ENCODE measurements at places on chromosomes 1 and 21.

- DNase-seq: no peak
Observed at GRCh38 chr1:175984813-175985212, 222.3 kb downstream of the COP1 start.

GRCh38 chr1:244836584-244836983 is 1.1 kb downstream of the COX20 start:
- no peak for DNase-seq

GRCh38 chr1:153977250-153978240 is at the start of gene JTB:
Gene JTB, minus strand, starts transcription at chr1:153977674. Its CDS starts 422 bp downstream, at chr1:153977252.
- peak; percentile 65 for DNase-seq

DNA sequence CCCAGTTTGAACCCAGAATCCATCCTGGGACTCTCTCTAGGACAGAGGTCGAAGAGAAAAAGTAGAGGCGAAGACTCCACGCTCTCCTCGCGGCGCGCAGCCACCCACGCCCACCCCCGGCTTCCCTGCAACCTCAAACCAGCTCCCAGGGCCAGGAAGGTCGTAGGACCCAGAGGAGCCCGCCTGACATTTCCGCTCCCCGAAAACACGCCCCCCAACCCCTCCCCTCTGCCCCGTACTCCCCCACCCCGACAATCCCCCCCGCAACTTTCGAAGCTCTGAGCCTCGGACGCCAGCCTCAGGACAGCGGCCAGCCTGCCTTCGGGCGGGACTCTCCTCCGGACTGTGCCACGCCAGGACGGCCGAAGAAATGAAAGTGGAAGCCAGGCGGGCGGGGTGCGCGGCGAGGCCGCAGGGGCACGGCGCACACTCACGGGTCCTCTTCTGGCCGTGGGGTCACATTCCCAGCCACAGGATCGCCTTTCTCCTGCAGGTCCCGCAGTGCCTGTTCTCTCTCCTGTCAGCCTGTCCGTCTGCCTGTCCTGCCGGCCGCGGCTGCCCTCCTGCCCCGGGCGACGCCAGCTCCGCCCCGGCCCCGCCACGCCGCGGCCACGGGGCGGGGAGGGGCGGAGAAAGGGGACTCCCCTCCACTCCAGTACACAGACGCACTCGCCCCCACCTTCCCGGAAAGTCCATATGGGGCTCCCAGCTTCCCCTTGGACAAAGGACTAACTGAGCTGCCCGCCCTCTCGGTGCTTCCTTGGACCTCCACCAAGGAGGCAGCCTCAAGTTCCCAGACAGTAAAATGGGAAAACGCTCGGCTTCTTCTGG is at the start of gene MOB3C:
Gene MOB3C (minus strand): TSS at position 535 of the 831 bp plus-strand sequence. CDS start 3,490 bp downstream, outside the sequence.
- peak; percentile 76 for DNase-seq

DNA sequence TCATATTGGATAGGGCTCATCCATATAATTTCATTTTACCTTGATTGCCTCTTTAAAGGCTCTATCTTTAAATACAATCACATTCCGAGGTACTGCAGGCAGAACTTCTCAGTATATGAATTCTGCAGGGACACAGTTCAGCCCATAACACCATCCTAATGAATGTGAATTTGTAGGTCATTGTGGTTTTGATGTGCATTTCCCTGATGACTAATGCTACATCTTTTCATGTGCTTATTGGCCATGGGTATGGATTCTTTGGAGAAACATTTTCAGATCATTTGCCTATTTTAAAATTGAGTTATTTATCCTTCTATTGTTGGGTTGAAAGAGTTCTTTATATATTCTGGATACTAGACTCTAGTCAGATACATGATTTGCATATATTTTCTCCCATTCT is 9.6 kb upstream of the RPS6KC1 start:
- no peak for DNase-seq

DNA sequence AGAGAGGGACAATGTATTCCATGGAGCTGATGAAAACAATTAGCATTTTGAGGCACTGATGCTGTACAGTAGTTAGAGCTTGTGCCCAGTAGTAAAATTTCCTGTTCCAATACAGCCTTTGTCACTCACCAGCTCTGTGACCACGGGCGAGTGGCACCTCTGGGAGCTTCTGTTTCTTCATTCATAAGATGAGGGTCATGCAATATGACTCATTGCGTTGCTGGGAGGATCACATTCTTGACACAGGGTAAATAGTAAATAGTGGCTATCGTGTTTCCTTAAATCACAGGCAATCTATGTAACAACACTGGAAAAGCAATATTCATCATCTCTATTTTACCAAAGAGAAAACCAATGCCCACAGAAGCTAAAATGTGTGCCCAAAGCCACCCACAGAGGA is 4.5 kb upstream of the LRRC52 start:
- DNase-seq: no peak

DNA sequence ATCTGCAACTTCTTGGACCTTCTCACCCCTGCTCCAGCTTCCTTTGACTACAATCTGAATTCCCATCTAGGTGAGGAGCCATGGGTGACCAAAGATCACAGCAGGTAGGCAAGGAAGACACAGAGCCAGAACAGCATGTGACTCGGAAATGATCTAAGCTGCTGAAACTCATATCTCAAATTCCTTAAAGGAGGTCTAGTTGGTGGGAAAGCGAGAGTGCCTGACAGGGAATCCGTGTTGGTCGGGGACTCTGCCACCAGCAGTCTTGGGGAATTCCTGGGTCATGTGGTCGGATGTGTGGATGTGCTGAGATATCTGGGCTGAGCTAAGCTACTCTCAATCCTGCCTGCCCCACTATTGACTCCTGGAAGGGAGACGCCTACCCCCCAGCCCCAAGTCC is 3.2 kb upstream of the NUAK2 start:
- no peak for DNase-seq

GRCh38 chr21:41685511-41686149 is 81.2 kb downstream of the RIPK4 start:
- no peak for DNase-seq

Measured in amygdala (tissue), 56 donors.